ENCODE measurements at places on chromosomes 2 and 18.

GRCh38 chr18:7537145-7537544 lies 30.0 kb upstream of the PTPRM start:
- no peak for DNase-seq

DNA sequence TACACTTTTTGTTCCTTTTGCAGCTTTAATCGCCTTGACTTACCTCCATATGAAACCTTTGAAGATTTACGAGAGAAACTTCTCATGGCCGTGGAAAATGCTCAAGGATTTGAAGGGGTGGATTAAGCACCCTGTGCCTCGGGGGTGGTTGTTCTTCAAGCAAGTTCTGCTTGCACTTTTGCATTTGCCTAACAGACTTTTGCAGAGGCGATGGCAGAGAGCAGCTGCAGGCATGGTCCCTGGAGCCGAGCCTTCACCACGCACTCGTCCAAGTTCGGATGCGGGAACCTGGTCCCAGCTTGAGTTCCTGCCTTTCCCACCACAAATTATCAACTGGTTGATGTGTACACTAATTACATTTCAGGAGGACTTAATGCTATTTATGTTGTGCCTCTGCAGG lies 232.7 kb downstream of the ALPK2 start:
- DNase-seq, result no peak

DNA sequence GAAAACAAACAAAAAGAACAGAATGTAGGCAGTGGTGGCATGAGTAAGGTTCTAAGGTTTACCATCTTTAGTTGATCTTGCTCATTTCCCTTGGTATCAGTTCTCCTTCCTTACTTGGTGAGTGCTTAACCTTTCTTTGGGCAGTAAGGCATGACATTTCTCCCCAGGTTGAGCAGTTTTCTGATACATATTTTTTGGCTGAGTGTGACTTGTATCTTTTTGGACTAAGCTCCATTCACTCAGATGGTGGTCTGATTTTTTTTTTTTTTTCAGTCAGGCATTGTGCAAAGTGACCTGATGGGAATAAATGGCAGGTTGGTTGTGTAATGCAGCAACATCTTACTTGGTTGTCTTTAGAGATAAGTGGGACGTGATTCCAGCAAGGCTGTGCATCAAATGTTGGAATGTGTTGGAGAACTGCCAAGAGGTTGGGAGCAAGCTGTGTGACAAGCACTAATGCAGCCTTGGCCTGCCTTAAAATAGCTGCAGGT lies 15.1 kb downstream of the SPTBN1 start:
- DNase-seq, result no peak

GRCh38 chr18:63677500-63678225 lies 16.0 kb upstream of the SERPINB3 start:
- no peak for DNase-seq

DNA sequence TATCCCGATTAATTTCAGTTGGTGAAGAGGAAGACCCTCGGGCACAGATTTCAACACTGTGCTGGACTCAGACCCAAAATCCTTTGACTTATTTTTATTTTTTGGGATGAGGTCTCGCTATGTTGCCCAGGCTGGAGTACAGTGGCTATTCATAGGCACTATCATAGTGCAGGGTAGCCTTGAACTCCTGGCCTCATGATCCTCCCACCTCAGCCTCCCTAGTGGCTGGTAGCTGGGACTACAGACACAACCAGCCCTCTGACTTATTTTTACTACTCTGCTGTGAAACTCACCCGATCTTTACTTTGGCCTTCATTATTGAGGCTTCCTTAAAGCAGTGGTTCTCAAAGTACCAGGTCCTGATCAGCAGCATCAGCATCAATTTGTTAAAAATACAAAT lies 18.2 kb upstream of the ADAM17 start:
- DNase-seq, result no peak
